ENCODE measurements at places on chromosomes 13 and 19.

- DNase-seq, result no peak
Observed at GRCh38 chr13:99124046-99124400, 76.6 kb upstream of the UBAC2 start.

DNA sequence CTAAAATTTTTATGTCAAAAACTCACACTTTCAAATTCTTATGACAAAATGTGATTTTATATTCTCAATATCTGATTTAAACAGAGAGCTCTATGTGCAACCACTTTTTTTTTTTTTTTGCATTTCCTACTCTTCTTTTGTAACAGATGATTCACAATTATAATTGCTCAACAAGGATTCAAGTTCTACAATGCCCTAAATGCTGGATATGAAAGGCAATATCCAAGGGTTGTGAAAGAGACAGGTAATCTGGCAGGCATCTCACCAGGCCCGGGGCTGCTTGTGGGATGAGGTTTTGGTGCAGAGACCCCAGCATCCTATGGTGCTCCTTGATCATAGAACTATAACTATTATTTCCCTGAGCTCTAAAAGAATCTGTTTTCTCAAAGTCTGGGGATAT, 363.6 kb upstream of the NBEA start:
- DNase-seq, result no peak

DNA sequence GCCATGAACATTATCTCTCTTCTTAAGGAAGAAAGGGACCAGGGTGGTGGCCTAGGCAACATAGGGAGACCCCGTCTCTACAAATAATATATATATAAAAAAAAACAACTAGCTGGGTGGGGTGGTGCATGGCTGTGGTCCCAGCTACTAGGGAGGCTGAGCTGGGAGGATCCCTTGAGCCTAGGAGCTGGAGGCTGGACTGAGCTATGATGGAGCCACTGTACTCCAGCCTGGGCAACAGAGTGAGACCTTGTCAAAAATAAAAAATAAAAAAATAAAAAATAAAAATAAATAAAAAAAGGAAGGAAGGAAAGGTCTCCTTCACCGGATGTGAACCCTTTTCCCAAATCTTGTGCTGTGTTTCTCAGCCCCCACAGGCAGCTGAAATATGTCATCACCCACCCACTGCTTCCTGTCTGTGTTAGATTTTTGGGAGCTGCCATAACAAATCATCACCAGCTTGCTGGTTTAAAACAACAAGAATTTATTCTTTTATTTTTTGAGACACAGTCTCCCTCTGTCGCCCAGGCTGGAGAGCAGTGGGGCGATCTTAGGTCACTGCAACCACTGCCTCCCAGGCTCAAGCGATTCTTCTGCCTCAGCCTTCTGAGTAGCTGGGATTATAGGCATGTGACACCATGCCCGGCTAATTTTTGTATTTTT, 9.5 kb upstream of the TSPAN16 start:
- no peak for DNase-seq

DNA sequence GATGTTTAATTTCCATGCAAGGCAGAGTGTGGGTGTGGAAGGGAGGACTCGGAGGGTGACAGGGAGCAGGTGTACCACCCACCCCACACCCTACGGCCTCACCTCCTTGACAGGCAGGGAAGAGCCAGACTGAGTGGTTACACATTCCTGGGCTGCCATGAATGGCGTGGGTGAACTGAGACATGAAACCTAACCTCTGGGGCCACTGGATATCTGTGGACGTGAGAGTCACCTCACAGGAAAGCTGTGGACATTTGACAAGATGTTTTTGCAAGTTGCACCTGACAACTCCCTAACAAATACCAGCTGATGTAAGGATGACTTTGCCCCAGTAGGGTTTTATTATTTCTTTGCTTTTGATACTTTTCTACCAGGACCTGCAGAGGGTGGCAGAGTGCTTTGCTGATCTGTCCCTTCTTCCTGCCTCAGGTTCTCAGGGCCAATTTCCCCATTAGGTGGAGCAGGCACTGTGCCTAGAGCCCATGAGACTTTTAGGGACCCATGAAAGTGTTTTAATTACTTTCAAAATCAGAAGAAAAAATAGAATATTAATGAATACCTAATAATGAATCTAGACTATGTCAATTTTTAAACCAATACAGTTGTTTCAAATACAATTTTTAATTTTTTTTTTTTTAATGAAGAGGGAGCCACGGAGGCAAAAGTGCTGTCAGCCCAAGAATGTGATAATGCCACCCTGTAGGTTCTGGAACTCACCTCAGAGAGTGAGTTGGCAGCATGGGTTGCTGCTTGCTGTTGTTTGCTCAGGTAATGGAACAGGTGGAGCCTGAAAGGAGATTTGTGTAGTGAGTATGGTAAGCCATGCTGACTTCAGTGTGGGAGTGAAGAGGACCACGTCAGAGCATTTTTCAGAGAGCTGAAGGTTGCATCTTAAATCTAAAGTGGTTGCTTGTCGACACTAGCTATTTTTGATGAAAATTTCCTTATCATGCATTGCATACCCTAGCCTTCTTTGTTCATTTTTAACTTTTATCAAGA, 58.0 kb upstream of the CYSLTR2 start:
- DNase-seq, result peak; percentile 15

- DNase-seq, result no peak
Observed at GRCh38 chr13:68982961-68983619, 1124.5 kb upstream of the ATXN8OS start.

DNA sequence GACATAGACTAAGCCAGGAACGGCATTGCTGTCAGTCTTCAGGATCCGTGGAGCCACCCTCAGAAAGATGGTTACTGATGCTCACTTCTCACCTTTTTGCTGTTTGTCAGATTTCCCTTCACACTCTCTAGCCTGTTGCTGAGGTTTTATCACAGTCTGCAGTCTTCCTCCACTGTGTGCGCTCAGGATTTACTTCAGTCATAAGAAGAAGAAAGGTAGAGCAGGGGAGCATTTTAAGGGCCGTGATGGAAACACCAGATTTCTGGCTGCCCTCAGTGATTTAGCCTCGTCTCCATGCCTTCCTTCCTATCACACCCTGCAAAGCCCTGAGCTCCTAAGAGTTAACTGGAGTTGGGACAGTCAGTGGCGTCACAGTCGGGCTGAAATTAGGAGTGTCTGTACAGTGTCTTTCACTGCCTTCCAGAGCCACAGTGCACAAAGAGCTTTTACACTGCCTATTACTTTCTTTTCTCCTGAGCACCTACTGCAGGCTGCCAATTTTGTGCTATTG, 60.0 kb upstream of the GPR183 start:
- no peak for DNase-seq

DNA sequence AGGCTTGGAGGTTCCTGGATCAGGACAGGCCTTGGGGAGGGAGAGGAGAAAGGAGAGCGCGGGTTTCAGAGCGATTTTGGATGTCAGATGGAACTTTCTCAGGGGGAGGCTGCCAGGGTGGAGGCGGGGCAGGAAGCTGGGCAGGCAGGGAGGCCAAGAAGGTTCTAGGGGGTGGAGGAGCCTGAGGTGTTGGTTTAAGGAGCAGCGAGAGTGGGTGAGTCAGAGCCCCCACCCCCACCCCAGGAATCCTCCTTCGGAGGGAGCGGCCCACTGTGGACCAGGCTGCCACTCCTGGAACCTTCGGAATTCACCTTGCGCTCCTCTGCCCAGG, 15.9 kb upstream of the NOP53 start:
- no peak for DNase-seq

All from hippocampal formation (tissue), 2 donors.